ENCODE measurements at places on chromosomes 13 and 19.

GRCh38 chr13:46675016-46675415, 121.9 kb downstream of the ESD start:
- DNase-seq, result no peak
- H3K36me3 ChIP-seq, result peaks cover 4% of the 10 kb centered on the region
- no peak overlapping the region for H3K27ac ChIP-seq

DNA sequence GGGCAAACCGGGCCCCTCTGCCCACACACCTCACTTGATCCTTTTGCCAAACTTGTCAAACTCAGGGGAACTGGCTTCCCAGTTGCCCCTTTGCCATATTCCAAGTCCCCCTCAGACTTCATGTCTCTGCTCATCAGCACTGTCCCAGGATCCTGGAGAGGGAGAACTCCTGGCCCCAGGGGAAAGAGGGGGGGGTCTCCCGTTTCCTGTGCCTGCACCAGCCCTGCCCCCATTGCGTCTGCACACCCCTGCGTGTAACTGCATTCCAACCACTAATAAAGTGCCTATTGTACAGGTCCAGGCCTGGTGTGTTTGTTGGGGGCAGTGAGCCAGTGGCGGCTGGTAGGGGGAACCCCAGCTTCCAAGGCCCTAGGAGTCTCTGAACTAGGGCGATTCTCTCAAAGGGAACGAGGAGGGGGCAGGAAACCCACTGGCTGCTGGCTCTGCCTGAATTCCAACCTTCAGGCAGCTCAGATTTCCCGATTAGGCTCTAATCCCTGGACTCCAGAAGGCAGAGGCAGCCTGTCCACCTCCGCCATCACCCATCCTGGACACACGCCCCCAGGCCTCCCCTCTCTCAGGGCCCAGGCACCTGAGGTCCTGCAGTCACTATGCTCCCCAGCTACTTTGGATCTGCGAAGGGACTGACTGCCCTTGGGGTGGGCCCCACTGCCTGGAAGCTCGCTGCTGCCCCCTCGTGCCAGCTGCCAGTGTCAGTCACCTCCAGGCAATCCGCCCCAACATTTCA, 9.7 kb upstream of the ILF3 start:
- peaks cover 11% of the 10 kb centered on the region for H3K4me1 ChIP-seq
- peaks cover 11% of the 10 kb centered on the region for H3K36me3 ChIP-seq
- H3K27me3 ChIP-seq, result no peaks in the 10 kb centered on the region
- peak; percentile 83 for DNase-seq
- no peak overlapping the region for H3K4me3 ChIP-seq

DNA sequence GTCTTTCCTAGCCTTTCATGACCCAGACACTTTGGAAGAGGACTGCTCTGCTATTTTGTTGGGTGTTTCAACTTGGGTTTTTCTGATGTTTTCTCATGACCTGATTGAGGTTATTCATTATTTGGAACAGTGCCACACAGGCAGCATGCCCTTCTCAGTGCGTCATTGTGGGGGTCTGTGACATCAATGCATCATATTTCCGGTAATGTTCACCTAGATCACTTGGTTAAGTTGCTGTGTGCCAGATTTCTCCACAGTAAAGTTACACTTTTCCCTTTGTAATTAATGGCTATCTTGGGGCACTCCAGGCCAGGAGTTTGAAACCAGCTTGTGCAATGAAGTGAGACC, 124.4 kb downstream of the SIPA1L3 start:
- DNase-seq, result no peak
- H3K27me3 ChIP-seq, result no peaks in the 10 kb centered on the region
- peaks cover 51% of the 10 kb centered on the region for H3K4me1 ChIP-seq
- H3K36me3 ChIP-seq, result peaks cover 22% of the 10 kb centered on the region
- no peak overlapping the region for H3K4me3 ChIP-seq
- H3K27ac ChIP-seq, result peak overlapping the region; percentile 98

GRCh38 chr19:16585808-16586476, 13.7 kb upstream of the SLC35E1 start:
- peak overlapping the region; percentile 93 for H3K4me3 ChIP-seq
- peaks cover 51% of the 10 kb centered on the region for H3K4me1 ChIP-seq
- peaks cover 2% of the 10 kb centered on the region for H3K36me3 ChIP-seq
- H3K27me3 ChIP-seq, result no peaks in the 10 kb centered on the region

- H3K4me1 ChIP-seq, result peaks cover 17% of the 10 kb centered on the region
- no peaks in the 10 kb centered on the region for H3K36me3 ChIP-seq
- DNase-seq, result no peak
- H3K27ac ChIP-seq, result no peak overlapping the region
- H3K4me3 ChIP-seq, result no peak overlapping the region
- H3K27me3 ChIP-seq, result no peaks in the 10 kb centered on the region
These were observed 44.4 kb upstream of the NPAS1 start for GRCh38 chr19:46975011-46975924.

DNA sequence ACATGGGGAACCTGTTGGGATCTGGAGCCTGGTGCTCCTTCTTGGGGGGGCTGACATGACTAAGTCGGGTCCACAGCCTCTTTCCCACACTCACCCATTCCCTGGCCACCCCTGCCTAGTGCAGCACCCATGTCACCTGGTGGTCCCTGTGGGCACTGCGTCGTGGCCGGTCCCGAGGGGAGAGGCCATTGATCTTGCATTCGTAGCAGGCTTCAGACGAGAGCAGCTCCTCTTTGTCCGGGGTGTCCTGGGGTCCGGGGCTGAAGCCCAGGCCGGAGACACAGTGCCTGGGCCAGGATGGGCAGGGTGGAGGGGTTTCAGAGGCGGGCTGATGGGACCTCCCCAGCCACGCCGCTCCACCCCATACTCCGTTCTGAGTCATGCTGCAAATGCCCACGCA, 19.4 kb downstream of the CCL25 start:
- H3K27me3 ChIP-seq, result peaks cover 4% of the 10 kb centered on the region
- no peak for DNase-seq
- no peaks in the 10 kb centered on the region for H3K4me1 ChIP-seq

Measured in memory B cell (primary cell).